ENCODE measurements at places on chromosomes 13 and 19. TPM values are rescaled to one million over a fixed set of nuclear protein-coding genes. Genes with fewer than 3 reads are reported as not detected.

GRCh38 chr19:16015805-16016173, 60.5 kb upstream of the TPM4 start:
- DNase-seq, result no peak

PABPC3 gene
- 0.64 TPM for total RNA-seq

GRCh38 chr13:77637588-77637987, 59.9 kb upstream of the SLAIN1 start:
- DNase-seq, result no peak

DNA sequence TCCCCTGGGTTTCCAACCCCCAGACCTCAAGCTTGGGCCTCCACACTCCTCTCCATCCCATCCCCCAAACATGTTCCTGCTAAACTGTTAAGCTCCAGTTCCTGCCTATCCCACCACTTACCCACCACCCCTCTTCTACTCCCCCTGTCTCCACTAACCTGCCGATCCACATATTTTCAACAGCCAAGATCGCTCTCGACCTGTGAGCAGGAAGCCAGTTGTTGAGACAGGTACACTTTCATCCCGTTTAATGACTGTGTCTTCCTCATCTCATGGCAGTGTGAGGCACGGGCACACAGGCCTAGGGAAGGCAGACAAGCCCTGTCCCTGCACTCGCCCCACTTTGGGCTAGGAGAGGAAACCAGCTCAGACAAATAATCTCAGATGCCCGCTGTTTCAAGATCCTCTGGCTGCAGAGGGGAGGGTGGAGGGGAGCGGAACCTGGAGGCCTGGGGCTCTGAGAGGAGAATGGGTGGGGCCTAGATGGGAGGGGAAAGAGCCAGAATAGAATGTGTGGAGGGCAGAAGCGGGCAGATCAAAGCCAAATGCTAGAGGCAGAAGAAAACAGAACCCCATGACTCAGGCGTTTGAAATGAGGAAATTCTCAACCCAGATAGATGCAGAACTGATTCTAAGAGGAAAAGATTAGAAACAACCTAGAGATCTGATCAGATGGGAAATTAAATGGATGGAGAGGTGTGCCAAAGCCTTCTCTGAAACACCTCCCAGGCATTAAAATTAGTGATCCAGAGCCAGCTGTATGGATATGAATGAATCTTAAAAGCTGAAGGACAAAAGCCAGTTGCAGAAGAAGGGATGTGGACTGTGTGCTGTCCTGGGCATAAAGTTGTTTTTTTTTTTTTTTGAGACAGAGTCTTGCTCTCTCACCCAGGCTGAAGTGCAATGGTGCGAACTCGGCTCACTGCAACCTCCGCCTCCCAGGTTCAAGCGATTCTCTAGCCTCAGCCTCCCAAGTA, 16.9 kb upstream of the CYP2S1 start:
- peak; percentile 88 for DNase-seq

TMC4 gene
- total RNA-seq, result 165 TPM

C19orf85 gene
- not detected for total RNA-seq

DENND1C gene
- total RNA-seq, result 2.5 TPM

GPC5 gene
- total RNA-seq, result 0.42 TPM

Data from colonic mucosa (tissue), 4 donors.